ENCODE measurements at places on chromosomes 4 and X. TPM values are rescaled to one million over a fixed set of nuclear protein-coding genes. Genes with fewer than 3 reads are reported as not detected.

DNA sequence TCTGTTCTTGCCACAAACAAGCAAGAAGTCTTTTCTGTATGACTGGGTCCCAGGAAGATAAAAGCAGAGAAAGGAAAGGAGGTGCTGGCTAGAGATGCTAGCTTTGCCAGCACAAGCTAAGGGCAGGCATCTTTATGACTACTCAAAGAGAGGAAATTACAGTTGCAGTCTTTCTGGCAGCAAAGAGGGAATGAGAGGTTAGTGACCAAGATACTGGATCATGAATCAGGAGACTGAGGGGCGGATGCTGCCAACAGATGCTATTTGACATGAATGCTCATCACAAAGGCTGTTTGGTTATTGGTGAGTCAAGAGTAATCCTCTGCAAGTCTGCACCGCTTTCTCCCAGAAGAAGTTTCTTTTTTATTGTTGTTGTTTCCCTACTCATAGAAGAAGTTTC lies 5.5 kb upstream of the XIAP start:
- H3K4me1 ChIP-seq = peaks cover 9% of the 10 kb centered on the region
- DNase-seq = no peak

DNA sequence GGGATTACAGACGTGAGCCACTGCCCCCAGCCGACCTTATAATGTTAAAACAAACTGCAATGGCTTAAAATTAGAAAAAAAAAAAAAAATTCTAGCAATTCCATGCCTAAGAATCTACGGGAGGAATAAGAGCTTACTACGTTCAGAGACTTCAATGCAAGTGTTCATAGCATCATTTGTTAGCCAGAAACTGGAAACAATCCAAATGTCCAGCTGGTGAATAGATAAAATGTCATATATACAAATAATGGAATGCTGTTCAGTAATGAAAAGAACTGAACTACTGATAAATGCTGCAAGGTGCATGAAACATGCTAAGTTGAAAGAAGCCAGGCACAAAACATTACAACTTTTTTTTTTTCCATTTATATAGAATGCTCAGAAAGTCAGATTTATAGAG lies 5.3 kb downstream of the EXOSC9 start:
- no peak overlapping the region for H3K27ac ChIP-seq
- no peak for DNase-seq
- no peak overlapping the region for H3K4me3 ChIP-seq
- H3K4me1 ChIP-seq = peaks cover 14% of the 10 kb centered on the region

The SOD3 gene
- total RNA-seq = not detected

DNA sequence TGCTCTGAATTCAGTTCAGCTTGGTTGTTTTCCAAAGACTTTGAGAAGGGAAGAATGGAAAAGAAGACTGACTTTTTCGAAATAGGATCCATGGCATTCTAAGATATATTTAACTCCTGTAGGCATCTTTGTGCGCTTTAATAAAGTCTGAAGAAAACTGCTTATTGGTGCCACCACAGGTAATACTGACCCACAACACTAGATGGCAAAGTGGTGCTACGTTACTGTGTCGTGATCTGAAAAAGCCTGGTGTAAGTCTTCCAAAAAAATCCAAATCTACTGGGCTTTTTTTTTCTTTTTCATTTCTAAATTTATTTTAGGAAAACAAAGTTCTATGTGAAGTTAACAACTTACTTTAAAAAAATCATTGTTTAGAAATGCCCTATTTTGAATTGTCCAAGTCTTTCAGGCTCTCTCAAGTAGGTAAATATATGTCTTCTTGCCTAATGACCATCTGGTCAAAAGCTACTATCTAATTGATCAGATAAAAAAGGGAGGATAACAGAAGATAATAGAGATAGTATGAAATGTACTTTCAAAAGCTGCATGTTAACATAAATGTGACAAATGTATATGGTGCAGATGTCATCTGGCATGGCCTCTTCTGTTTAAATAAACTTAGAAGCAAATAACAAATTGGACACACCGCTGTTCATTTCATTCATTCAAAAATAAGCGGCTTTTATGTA lies 47.0 kb upstream of the MID1IP1 start:
- no peaks in the 10 kb centered on the region for H3K27me3 ChIP-seq
- no peak overlapping the region for H3K27ac ChIP-seq
- peaks cover 5% of the 10 kb centered on the region for H3K36me3 ChIP-seq

The HSFX4 gene
- total RNA-seq = not detected

The CPZ gene
- not detected for total RNA-seq

The FAM47A gene
- total RNA-seq = not detected

GRCh38 chr4:183610613-183611012 lies 48.4 kb downstream of the RWDD4 start:
- H3K4me3 ChIP-seq = no peak overlapping the region
- peaks cover 26% of the 10 kb centered on the region for H3K27me3 ChIP-seq
- DNase-seq = no peak

The STPG2 gene
- total RNA-seq = 0.17 TPM

DNA sequence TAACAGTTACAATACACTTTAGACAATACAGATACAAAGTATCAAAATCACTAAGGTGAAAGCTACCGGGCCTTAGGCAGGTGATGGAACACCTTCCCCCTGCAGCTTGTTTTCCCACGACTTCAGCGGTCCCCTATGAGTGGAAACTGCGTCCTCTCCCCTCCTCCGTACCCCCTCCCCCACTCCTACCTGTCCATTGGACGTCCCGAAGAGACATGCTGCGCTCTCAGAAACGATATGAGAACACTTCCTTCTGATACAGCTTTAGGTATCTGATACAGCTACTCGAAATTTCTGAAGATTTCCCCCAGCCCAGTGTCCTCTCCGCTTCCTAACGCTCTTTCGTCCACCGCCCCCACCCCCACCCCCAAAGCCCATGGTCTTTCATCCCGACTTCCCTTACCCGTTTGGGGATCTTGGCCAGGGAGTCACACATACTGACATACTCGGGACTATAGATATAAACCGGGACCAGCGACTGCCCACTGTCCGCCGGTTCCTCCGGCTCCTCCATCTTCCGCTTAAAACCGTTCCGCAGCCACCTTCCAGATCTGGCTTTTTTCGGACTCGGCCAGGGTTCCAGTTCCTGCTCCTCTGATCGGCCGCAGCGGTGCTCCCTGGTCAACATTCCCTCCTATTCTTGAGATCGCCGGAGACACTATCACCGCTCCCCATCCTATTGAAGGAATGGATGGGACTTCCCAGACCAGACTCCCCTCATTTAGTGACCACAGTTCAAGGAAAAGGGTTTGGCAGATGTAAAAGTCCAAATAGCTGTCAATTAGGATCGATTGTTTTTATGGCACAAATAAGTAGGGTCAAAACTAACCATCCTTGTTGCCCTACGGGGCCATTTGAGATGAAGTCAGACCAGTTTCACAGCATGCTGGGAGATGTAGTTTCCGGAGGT lies at the start of gene HDAC8:
Gene HDAC8, minus strand, starts transcription at position 596 of the 910 bp plus-strand sequence. Its CDS starts 82 bp downstream, at position 514.
- no peaks in the 10 kb centered on the region for H3K36me3 ChIP-seq
- peak within 1 kb of the TSS; percentile 97 for H3K4me3 ChIP-seq
- peak; percentile 11 for DNase-seq
- H3K27ac ChIP-seq = peak within 1 kb of the TSS; percentile 93

DNA sequence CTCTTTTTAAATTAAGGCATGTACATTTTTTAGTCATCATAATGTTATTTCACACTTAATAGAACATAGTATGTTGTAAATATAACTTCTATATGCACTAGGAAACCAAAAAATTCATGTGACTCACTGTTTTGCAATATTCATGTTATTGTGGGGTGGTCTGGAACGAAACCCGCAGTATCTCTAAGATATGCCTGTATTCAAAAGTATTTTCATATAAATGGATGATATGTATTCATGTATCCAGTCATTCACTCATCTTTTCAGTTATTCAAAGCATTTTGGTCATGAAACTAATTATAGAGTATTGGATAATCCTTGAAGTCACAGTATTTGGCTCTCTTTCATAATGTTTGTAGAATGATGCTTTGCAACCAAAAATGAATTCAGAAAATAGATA lies 168.1 kb downstream of the HS6ST2 start:
- no peaks in the 10 kb centered on the region for H3K4me1 ChIP-seq
- no peak overlapping the region for H3K27ac ChIP-seq
- H3K27me3 ChIP-seq = no peaks in the 10 kb centered on the region
- H3K4me3 ChIP-seq = no peak overlapping the region
- H3K36me3 ChIP-seq = no peaks in the 10 kb centered on the region

DNA sequence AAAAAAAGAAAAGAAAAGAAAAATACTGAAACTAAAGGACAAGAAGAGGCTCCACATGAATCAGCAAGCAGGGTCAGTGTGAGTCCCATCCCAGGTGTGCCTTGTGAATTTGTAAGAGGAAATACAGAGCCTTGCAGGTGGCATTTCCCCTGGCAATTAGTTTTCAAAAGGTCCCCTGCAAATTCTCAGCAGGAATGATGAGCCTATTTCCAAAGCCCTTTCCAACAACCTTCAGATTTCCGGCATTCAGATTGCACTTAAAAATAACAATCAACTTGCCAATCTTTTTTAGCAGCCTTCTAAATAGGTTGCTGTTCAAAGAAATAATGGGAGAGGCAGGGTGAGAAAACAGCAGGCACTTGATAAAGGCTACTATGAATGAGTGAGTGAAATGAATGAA lies 66.4 kb upstream of the OR13H1 start:
- H3K4me1 ChIP-seq = no peaks in the 10 kb centered on the region
- no peak overlapping the region for H3K4me3 ChIP-seq
- no peak for DNase-seq
- H3K36me3 ChIP-seq = no peaks in the 10 kb centered on the region
- no peak overlapping the region for H3K27ac ChIP-seq
- H3K27me3 ChIP-seq = no peaks in the 10 kb centered on the region

GRCh38 chr4:40857956-40858355 lies 108.2 kb downstream of the NSUN7 start:
- H3K4me3 ChIP-seq = no peak overlapping the region
- H3K36me3 ChIP-seq = peaks cover 8% of the 10 kb centered on the region
- H3K4me1 ChIP-seq = peaks cover 22% of the 10 kb centered on the region
- no peak for DNase-seq

DNA sequence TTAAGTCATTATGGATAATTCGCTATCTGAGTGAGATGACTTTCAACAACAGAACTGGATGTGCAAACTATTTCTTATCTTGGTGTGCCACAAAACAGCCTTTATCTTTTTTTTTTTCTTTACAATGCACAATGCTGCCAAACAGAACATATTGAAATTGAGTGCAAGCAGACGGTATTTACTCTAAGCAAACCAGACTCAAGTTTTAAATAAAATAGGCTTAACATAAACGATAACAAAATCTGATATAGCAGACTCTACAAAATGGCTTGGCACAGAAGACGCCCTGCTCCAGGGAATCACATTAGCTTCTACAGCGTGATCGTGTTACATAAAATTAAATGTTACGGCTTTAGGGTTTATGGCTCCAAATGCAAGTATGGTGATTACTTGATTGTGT lies 9.6 kb upstream of the STK32B start:
- H3K36me3 ChIP-seq = no peaks in the 10 kb centered on the region
- no peak for DNase-seq
- no peak overlapping the region for H3K27ac ChIP-seq
- H3K27me3 ChIP-seq = peaks cover 36% of the 10 kb centered on the region
- no peak overlapping the region for H3K4me3 ChIP-seq
- no peaks in the 10 kb centered on the region for H3K4me1 ChIP-seq

- peaks cover 35% of the 10 kb centered on the region for H3K27me3 ChIP-seq
- no peak overlapping the region for H3K27ac ChIP-seq
- H3K4me1 ChIP-seq = no peaks in the 10 kb centered on the region
Observed at GRCh38 chr4:77395481-77395880, 210.1 kb upstream of the CXCL13 start.

DNA sequence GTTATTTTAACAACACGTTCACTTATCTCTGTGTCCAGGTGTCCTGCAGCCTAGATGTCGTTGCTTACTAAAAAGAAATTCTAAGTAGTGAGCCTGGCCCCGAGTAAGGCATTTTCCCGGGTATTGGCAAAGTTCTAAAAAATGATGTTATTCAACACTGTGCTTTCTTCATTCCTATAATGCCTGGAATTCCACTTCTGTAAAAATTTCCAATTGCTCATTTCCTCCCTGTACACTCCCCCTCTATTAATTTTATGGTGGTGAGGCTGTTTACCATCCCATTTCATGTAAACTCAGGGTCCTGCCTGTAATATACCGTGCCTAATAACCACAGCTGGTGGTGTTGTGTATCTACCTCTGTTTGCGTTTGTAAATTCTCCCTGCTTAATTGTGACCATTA lies 14.2 kb downstream of the BST1 start:
- peaks cover 10% of the 10 kb centered on the region for H3K27me3 ChIP-seq
- H3K27ac ChIP-seq = no peak overlapping the region
- H3K4me3 ChIP-seq = no peak overlapping the region

GRCh38 chrX:108590496-108590895 lies 145.9 kb downstream of the IRS4 start:
- no peaks in the 10 kb centered on the region for H3K27me3 ChIP-seq
- H3K4me1 ChIP-seq = no peaks in the 10 kb centered on the region
- no peaks in the 10 kb centered on the region for H3K36me3 ChIP-seq
- no peak overlapping the region for H3K27ac ChIP-seq
- no peak overlapping the region for H3K4me3 ChIP-seq
